GF-D8 (cell line): ENCODE measurements at places on chromosomes 4 and X.

GRCh38 chr4:106869551-106869950, 166.6 kb downstream of the DKK2 start:
- DNase-seq, result no peak

GRCh38 chr4:2913168-2913567, 50.0 kb downstream of the NOP14 start:
- DNase-seq, result no peak

- DNase-seq, result no peak
Observed at GRCh38 chr4:1462009-1462767, 55.9 kb upstream of the NKX1-1 start.

- no peak for DNase-seq
Observed at GRCh38 chr4:2891294-2891693, 47.6 kb downstream of the ADD1 start.

GRCh38 chr4:164320847-164321246, 433.1 kb upstream of the SMIM31 start:
- no peak for DNase-seq

- peak; percentile 5 for DNase-seq
Observed at GRCh38 chr4:87851332-87851731, 18.6 kb downstream of the MEPE start.

DNA sequence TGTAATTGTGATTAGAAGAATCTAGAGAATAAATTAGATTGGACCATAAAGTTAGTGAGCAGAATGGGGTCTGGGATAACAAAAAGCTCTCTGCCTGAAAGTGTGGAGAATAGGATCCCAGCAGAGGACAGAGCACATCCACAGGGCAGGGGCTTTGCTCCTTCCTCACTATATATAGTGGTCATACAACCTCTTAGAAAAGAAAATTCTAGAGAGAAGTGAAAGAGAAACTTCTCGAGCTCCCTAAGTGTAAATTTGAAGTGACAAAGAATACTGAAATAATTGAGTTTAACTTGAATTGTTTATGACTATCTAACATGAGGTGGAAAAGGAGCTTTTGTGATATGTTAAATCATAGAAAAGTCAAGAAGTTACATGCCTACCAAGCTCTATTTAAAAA, 14.9 kb downstream of the ADAM29 start:
- no peak for DNase-seq

- no peak for DNase-seq
Observed at GRCh38 chrX:107135049-107135964, 16.7 kb upstream of the RBM41 start.

- DNase-seq, result no peak
Observed at GRCh38 chr4:80026100-80026499, 46.9 kb downstream of the ANTXR2 start.

GRCh38 chrX:131058136-131058868, at the start of gene ARHGAP36:
Gene ARHGAP36, plus strand, starts transcription at chrX:131058346. Its CDS starts 23,320 bp downstream, at chrX:131081666.
- DNase-seq, result no peak

- no peak for DNase-seq
Observed at GRCh38 chr4:141058591-141059512, 74.4 kb downstream of the RNF150 start.

DNA sequence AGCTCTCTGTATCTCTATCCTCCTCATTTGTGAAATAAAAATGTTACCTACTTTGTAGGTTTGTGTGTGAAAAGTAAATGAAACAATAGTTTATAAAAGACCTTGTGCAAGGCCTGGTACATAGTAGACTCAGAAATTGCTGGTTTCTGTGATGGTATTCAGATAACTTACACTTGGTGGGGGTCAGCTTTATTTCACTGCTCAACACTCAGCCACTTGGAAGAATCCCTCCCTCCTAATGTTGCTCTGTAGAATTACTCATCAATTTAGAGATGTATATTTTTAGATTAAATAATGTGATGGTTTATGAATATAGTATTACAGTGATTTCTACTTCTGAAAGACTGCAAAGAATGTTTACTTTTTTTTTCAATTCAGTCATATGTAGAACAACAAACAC, 32.7 kb downstream of the SMARCAD1 start:
- DNase-seq, result no peak

GRCh38 chrX:110055616-110056015, 52.7 kb downstream of the TMEM164 start:
- no peak for DNase-seq

DNA sequence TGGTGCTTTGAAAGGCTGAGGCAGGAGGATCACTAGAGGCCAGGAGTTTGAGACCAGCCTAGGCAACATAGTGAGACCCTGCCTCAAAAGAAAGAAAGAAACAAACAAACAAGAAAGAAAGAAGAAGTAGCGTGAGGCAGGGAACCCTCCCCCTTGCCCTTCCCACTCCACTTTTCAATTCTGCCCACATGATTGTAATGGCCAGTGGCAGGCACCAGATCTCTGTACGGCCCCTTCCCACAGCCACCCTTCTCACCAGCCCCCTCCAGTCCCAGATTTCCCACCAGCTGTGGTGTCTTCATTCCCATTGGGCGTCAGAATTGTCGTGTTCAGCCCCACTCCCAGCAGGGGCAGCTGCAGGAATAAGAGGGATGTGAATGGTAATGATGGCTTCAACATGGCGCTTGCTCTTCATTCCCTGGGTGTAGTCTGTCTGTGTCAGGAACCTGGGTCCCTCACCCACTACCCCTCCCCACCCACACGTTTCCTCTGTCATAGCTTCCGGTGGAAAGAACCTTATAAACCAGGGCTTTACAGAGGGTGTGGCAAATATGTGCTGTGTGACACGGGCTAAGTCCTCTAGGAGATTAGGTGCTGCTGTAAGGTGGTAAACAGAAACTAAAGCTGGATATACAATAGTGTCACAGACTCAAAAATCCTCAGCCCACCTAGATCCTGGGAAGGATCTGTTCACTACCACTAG, at the start of gene IL2RG:
Gene IL2RG (minus strand): TSS at position 437 of the 703 bp plus-strand sequence. CDS start 38 bp downstream, at position 399.
- peak; percentile 59 for DNase-seq
